Immature natural killer cell (primary cell): ENCODE measurements at places on chromosomes 5 and 9.

DNA sequence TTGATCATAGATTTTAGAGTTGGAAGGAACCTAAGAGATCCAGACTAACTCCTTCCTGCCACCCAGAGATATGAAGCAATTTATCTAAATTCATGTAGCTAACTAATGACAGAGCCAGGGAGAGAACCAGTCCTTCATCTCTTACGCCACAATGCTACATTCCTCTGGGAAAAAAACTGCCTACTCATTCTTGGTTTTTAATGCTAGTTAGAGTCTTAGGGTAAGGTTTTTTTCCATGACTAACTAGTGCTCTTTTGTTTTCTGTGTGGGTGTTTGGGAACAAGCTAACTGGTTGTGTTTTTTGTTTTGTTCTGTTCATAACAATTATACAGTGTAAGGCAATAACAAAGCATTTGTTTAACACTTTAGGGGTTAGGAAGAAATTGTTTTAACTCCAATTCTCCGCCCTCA lies 52.4 kb downstream of the SLC44A1 start:
- no peak for DNase-seq

- DNase-seq: no peak
These were observed 57.9 kb upstream of the GARNL3 start for GRCh38 chr9:127206666-127207065.

DNA sequence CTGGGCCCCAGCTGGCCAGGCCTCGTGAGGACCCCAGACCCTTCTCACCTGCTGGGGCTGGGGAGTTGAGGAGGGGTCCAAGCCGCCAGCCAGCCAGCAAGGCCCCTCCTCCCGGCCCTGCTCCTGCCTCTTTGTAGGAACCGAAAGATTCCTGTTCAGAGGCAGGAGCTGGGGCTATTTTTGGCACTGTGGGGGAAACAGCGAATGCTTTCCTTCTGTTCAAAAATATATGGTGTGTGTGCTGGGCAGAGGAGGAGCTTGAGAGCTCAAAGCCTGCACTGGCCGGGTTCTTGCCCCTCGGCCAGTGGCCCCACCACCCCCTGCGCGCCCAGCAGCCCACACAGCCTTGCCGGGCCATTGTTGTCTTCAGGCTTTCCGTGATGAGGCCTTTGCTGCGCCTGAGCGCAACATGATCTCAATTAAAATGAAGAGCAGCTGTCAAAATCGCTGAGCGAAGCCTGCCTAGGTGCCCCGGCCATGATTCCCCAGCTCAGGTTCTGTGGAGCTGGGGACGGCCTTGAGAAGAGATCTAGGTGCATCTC lies 13.4 kb downstream of the NCS1 start:
- no peak for DNase-seq

DNA sequence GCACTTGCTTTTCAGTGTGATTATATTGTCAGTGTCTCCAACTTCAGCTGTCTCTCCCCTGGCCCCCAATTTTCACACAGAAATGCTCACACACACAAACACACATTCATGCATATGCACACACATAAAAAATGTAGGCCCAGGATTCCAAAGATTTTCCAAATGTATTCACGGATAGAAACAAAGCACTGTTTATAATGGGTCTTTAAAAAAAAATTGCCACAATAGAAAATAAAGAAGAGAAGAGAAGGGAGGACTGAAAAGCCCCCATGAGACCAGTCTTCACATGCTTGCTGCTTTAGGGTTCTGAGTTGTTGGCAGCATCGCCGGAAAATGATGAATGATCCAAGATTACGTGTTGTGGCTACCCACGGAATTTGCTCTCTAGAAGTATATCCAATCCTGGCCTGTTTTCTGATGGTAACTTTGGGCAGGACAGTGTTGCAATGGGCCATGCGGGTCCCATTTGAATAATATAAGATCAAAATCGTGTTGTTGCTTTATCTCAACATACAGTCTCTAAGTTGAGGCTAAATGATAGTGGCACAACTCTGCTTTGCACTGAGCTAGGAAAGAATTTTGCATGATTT lies 36.2 kb upstream of the ACO1 start:
- no peak for DNase-seq
